ENCODE measurements at places on chromosomes 5 and 9. TPM values are rescaled to one million over a fixed set of nuclear protein-coding genes. Genes with fewer than 3 reads are reported as not detected.

DNA sequence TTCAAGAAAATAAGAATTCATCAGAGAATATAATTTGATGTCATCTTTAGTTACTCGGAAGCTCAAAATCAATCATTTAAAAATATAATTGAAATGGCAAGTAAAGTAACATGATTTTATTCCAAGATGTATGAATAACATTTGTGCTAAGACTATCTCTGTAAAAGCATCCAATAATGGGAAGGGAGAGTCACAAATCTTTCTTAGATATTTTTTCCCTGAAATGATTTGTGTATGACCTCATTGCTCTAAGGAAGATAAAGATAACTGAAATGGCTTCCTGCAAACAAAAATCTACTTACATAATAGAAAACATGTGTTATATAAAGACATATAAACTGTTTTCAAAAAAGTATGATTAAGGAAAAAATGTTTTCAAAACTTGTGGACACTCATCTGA lies 97.4 kb upstream of the FGF10 start:
- DNase-seq: no peak

- no peak for DNase-seq
These were observed 28.4 kb upstream of the DPYSL3 start for GRCh38 chr5:147538236-147538635.

- peak; percentile 97 for DNase-seq
These were observed 1.9 kb upstream of the SQSTM1 start for GRCh38 chr5:179818746-179819295.

Gene SPATA31C1
- not detected for total RNA-seq

- no peak for DNase-seq
These were observed 8.7 kb downstream of the NREP start for GRCh38 chr5:111748304-111748763.

Gene PCDHGB3
- total RNA-seq: 4.9 TPM

GRCh38 chr5:141515141-141515540 lies 26.3 kb downstream of the PCDHGC5 start:
- no peak for DNase-seq

Gene SPATA31D4
- total RNA-seq: not detected

GRCh38 chr9:92510747-92511146 lies 25.0 kb downstream of the ECM2 start:
- no peak for DNase-seq

- no peak for DNase-seq
These were observed 129.4 kb downstream of the EDIL3 start for GRCh38 chr5:84255315-84255714.

DNA sequence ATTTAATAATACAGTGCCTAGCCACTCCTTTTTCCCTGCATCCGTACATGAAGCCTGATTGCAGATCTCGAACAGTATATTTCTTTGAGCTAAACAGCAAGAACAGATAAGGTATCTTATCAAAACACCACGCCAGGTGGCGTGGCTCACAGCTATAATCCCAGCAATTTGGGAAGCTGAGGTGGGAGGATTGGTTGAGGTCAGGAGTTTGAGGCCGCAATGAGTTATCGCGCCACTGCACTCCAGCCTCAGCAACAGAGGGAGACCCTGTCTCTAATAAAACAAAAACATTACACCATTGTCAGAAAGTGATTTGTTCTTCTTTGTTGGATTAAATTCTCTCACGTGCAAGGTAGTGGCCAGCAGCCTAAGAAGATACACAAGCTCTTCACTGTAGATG lies 291.2 kb upstream of the DMRT1 start:
- no peak for DNase-seq

Gene NAA35
- total RNA-seq: 15.7 TPM

Gene IL9
- not detected for total RNA-seq

- DNase-seq: no peak
These were observed 23.0 kb upstream of the LHFPL2 start for GRCh38 chr5:78671609-78672008.

Gene PAEP
- not detected for total RNA-seq

GRCh38 chr5:74502479-74502950 lies 138.0 kb downstream of the ENC1 start:
- DNase-seq: no peak

Gene MPDZ
- total RNA-seq: 63.3 TPM

DNA sequence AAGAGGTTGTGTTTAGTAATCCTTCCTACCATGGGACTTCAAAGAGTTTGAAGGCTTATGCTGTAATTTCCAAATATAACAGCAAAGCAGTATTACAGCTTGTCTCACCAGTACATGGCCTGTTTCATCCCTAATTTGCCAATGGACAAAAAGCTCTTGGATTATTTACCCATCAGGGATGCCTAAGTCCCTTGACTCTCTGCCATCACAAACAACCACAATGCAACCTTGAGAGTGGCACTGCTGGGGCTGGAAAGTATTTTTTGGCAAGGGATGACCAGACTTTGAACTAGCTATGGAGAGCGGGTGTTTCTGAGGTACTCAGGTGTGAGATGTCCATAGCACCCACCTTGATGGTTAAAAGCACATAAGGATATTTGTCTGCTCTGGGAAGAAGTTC lies 9.1 kb downstream of the MAMDC2 start:
- no peak for DNase-seq

- no peak for DNase-seq
These were observed 1.7 kb upstream of the SLC34A1 start for GRCh38 chr5:177382423-177383029.

Gene FLT4
- 29.6 TPM for total RNA-seq

Gene ZBED3
- 9.7 TPM for total RNA-seq

DNA sequence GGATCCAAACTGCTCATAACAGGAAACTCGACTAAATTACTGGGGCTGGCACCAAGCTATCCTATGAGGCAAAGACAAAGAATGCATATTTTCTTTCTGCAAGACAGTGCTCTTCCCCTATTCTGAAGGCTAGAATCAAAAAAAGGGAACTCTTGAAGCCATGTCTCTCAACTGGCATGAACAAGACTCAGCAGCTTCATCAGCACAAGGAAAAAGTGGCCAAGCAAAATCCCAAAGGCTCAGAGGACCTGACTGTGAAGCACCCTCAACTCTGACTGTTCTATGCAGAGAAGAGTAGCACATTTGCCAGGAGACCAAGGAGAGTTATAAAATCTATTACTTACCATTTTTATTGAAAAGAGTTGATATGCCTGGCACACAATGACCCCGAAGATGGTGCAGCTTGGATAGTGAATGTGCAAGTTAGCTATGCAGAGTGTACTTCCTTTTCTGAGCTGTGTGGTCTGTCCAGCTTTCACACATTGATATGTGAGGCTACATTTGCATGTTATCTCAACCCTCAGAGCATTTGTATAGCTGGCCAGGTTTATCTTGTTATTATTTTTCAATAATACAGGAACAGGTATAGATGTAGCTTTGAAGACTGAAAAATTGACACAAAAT lies 51.0 kb upstream of the FYB1 start:
- DNase-seq: no peak

- DNase-seq: peak; percentile 83
These were observed 3.1 kb upstream of the RGMB start for GRCh38 chr5:98770209-98770910.

- DNase-seq: no peak
These were observed 36.3 kb upstream of the CTXN3 start for GRCh38 chr5:127612441-127613141.

Gene GRIA1
- total RNA-seq: 0.24 TPM

GRCh38 chr9:71003346-71003745 lies 118.1 kb downstream of the TRPM3 start:
- DNase-seq: no peak

DNA sequence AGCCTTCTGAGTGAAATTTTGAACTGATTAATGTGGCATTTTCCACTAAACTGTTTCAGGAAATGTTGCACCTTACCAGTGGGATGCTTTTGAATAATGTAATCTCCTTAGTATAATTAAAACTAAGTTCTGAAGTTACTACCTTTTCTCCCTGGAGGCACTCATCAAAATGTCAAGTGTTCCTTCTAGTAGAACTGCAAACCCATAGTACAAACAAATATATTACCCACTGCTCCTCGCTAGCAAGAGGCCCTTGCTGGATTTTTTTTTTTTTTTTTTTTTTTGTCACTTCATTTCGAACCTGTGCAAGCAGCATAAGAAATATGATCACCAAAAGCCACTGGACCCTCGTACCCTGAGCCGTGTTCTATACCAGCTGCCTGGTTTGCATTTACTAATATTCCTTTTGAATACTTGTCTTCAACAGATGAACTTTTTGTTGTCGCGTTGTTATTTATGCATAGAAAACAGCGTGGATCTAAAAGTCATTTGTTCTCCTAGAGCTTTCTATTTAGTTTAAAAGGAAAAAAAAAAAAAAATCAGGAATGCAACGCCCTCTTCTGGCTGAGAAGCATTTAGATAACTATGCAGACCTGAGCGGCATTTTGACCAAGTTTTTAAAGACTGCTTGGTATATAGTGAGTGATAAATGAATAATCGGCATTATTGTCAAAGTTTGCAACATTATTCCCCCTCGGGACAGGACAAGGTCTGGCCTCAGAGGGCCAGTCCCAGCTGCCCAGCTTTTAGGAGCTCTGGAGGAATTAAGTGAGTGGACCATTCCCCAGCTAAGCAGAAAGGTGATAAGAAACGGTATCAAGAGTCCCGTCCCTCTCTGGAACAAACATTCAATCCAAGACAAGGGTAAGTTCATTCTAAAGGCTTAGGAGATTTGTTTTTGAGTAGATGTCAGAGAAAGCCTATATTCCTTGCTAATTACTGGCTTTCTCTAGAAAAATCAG lies 162.5 kb upstream of the KIF2A start:
- no peak for DNase-seq

GRCh38 chr5:74949976-74950375 lies 83.8 kb upstream of the FAM169A start:
- DNase-seq: no peak

Gene TMEM174
- total RNA-seq: not detected

Gene PDGFRB
- total RNA-seq: 251 TPM

- no peak for DNase-seq
These were observed 320.9 kb downstream of the IRX2 start for GRCh38 chr5:2430606-2431005.

GRCh38 chr9:90905822-90906221 lies 104.2 kb downstream of the SYK start:
- no peak for DNase-seq

DNA sequence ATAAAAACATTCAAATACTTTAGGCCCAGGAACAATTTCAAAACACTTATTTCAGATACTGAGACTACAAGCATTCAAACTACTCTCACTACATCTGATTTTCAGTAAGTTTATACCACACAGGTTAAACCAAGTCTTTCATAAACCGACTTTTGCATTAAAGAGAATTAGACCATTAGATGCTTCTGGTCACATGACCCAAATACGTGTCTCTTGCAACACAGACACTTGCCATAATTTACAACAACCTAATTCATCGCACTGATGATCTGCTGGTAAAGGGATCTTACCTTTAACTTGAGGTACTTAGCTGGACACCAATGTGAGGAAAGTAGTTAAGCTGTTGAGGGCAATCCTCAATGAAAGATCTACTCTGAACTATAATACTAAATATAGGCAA lies 3.2 kb downstream of the HNRNPH1 start:
- no peak for DNase-seq

GRCh38 chr5:88889189-88890069 lies 6.4 kb upstream of the MEF2C start:
- DNase-seq: peak; percentile 86

DNA sequence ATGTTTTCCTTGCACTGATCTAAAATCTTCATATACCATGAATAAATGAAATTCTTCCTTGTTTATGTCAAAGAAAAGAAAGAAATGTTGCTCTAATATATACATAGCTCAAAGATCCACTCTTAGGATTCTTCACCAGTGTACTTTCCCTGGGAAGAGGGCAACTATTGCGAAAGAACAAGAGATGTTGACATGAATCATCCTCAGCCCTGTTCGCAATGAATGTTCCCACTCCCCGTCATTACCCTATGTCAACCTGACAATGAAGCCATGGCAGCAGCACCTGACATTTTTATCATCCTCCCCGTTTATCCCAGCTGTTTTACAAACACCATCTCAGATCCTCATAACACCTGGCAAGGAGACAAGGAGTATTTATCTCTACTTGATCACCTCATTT lies 409.1 kb upstream of the GRIA1 start:
- no peak for DNase-seq

Gene MARCHF6
- total RNA-seq: 127 TPM
